ENCODE measurements at places on chromosomes 5 and 9.

GRCh38 chr5:16666883-16667398 is 50.1 kb upstream of the RETREG1 start:
- peak; percentile 84 for DNase-seq

GRCh38 chr5:78574731-78575161 is 73.8 kb downstream of the LHFPL2 start:
- DNase-seq: no peak

- DNase-seq: no peak
Measured at GRCh38 chr9:18317896-18318295, 156.1 kb upstream of the ADAMTSL1 start.

DNA sequence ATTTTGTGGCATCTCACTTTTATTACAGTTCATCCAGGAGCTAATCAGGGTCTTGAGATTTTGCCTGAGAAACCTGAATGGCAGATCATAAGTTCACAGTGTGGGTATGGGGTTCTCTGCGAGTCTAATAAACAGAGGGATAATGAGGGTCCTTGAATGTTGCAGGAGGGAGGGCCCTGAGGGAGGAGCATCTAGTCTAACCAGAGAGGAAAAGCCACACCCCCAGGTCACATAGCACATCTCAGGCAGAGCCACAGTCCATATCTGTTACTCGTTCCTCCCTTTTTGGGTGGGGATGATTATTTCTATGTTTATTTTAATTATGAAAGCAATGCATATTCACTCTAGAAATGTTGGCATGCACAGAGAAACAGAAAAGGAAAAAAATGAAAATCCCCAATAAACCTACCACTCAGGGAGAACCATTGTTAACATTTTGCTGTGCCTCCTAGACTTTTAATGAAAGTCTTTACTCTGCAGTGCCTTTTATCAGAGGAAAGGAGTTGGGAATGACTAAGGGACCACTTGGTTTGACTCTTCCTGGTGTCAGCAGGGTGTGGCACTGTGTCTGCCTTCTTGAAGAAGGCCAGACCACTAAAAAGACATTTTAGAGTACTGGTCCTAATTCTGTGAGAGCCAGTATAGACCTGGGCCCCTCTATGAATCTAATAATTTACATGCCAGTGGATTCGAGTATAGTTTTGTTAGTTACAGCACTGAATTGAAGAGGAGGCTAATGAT is 2.8 kb downstream of the GALNT12 start:
- DNase-seq: no peak

GRCh38 chr5:173383711-173384110 is 55.5 kb upstream of the STC2 start:
- DNase-seq: no peak

GRCh38 chr5:135921388-135921787 is 25.7 kb upstream of the IL9 start:
- no peak for DNase-seq

GRCh38 chr9:15276328-15276938 is 30.6 kb downstream of the TTC39B start:
- no peak for DNase-seq

DNA sequence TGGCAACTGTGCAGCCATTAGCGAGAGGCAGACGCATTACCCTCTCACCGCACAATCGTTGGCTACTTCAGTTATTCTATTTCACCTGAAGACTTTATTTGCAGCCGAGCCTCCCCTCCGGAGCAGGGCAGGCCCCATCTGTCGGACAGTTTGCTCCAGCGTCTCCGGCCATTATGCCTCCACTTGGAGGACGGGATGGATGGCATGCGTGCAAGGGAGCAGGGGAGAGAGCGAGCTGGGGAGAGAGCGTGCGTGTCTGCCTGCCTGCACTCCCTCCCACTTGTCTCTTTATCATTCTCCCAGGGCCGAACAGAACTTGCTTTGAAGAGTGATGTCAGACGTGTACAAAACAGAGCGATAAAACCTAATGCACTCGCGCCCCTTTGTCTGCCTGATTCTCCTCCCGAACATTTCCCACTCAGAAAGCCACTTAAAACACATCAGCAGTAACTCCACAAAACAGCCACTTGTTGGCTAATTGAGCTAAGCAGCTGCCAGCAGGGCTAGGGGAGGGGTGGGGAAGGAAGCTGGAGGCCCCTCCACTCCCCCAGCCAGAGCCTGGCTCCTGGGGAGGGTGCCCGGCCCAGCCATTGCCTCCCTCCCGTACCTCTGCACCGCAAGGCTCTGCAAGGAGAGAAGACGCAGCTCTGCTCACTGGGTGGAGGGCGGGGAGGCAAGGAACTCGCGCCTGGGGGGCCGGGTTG is 43.4 kb upstream of the FUBP3 start:
- peak; percentile 46 for DNase-seq

- DNase-seq: no peak
Measured at GRCh38 chr9:92887880-92888338, 10.1 kb upstream of the ZNF484 start.

- no peak for DNase-seq
Measured at GRCh38 chr5:160486573-160486972, 64.9 kb downstream of the PTTG1 start.

GRCh38 chr5:146662229-146662628 is 146.2 kb upstream of the GPR151 start:
- DNase-seq: no peak

DNA sequence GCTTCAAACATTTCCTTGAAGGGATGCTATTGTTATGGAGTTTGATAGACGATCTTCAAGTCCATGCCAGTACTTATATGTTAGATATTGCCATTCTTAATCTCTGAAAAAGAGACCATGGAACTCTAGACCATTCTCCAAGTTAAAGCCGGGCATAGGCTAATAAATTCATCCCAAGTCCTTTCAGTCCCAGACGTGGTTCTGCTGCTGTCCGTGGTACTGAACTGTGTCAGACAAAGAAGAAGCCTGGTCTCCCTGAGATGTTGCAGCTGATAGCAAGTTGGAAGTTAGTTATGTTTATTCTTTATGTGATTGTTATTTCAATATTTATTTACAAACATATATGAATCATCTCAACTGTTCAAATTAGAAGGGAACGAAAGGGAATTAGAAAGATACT is 158.7 kb downstream of the NMUR2 start:
- no peak for DNase-seq

- no peak for DNase-seq
Measured at GRCh38 chr5:11301171-11301570, 540.1 kb upstream of the DAP start.

DNA sequence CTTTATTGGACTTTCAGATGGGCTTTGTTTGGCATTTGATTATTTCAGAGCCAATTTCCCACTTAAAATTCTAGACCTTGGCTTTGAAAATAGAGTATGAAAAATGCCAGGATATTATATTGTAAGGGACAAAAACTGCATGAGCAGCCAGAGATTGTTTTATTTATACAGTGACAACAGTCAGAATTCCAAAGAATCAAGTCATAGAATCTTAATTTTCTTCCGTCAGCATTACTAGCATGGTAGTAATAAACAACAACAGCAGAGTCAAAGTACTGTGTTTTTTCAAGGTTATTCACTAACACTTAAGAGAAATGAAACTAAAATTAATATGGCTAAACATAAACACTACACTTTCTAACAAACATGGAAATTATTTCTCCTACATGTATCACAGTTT is 52.2 kb downstream of the MLLT3 start:
- no peak for DNase-seq

- DNase-seq: no peak
Measured at GRCh38 chr9:13213998-13214397, 65.5 kb downstream of the MPDZ start.

- DNase-seq: peak; percentile 46
Measured at GRCh38 chr5:141877356-141878185, 639 bp downstream of the PCDH1 start.

- no peak for DNase-seq
Measured at GRCh38 chr9:127853312-127854183, 910 bp downstream of the ENG start.

DNA sequence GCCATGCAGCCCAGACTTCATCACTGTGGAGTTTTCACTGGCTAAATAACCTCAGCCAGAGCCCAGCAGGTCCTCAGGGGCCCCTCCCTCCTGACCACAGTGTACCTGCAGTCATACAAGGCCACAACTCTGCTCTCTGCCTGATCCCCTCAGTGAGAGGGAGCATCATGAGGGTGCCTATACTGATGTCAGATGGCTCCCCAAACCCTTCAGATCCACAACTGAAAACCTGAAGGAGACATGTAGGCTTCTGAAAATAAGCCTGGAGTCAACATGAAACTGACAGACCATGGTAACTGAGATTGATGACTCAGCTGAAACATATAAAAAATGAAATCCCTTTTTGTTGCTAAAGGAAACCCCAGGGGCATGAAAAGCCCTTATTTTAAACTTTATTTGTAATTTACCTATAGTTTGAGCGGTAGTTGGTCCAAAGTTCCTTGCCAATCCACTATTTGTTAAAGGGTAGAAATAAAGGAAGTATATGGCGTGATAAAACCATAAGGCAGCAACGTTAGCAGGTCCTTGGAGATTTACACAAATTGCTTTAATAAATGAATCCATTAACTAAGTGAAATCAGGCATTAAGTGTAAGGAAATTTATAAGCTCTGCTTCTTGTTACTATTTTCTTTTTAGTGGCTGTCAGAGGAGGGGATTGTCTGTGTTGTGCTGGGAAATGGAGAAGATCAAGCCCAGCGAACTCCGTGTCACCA is 68.3 kb downstream of the FGF1 start:
- no peak for DNase-seq

- no peak for DNase-seq
Measured at GRCh38 chr9:101229606-101230005, 155.2 kb downstream of the BAAT start.

DNA sequence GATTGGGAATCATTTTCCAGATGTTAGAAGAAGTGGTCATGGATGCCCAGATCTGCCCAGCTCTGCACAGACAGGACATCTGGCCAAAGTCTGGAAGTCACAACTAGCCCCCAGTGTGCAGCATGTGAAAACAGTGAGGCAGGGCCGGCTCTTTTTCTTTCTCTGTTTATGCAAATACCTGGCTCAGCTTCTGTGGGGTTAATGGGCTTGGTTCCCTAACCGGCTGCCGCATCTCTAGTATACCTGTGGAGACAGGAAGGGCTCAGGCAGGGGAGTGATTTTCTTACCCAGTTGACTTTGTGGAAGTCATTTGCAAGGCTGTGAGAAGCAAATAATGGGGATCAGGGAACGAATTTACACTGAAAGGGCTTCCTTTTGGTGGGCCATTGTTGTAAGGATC is 254.8 kb upstream of the PANK3 start:
- no peak for DNase-seq

DNA sequence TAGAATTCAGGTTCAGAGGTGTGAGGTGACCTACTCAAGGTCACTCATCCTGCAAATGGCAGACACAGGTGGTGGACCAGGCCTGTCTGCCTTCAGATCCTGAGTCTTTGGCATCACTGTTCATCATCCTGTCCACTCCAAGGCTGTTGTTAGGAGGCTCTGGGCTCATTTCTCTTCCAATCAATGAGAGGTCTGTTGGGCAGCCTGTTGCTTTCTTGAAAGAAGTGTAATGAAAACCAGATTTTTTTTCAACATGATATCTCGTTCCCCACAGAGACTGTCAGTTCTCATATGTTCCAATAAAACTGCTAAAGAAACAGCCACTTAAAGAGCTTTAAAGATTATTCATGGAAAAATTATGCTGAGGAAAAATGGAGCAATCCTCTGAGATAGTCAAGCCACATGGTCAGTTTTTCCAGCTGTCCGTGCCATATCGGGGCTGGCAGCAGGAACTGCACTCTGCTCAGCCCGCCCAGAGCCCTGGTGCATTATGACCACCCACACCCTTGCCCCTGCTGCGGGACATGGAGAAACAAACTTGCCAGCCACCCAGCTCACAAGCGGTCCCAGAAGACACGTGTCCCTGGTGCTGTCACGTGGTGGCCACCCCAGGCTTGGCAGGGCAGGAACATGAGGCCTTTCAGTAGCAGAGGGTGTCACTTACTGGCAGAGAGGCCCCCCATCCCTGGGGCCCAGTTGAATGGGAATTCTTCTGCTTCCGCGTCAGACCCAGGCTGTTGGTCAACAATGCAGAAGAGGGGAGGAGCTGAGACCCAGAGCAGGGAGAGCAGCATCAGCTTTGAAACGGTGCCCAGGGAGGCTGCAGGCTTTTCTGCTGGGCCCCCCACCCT is 63.7 kb upstream of the ANGPTL2 start:
- DNase-seq: no peak

GRCh38 chr5:76256116-76256889 is 146.8 kb upstream of the IQGAP2 start:
- peak; percentile 83 for DNase-seq

- no peak for DNase-seq
Measured at GRCh38 chr5:87132696-87133095, 135.0 kb upstream of the RASA1 start.

DNA sequence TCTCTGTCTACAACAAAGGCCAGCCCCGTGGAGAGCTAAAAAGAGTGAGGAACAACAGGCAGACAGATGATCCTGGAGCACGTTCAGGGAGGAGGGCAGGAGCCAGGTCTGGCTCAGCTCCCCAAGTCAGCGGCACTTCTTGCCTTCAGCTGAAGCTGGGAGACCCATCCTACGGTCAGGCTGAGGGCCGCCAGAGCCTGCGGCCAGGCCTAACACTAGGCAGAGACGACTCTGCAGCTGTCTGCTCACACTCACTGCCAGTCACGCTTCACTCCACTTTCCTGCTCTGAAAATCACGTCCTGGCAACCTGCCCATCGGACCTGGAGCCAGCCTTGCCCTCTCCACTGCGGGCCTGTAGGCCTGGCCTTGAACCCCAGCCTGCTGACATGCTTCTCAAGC is 160.9 kb upstream of the LHFPL2 start:
- DNase-seq: peak; percentile 44

GRCh38 chr5:123124859-123125595 is 36.0 kb downstream of the PRDM6 start:
- no peak for DNase-seq

GRCh38 chr5:96546120-96546519 is 113.1 kb upstream of the PCSK1 start:
- no peak for DNase-seq

DNA sequence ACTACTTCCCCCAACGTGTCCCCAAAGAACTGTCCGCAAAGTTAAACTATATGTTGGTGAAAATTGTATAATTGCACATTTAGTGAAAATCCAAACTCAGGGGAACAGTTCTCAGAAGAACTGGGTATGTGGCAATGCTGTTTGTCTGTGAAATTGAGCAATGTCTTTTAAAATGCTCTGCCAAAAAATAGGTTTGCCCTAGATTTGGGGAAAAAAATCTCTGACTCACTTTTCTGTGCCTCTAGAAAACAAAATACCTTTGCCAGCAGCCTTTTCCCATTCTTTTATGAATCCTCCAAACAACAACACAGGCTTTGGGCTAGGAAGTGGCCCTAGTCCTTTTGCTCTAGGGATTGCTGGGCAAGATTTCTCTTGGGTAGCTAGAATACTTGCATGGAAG is 37.4 kb upstream of the ZNF608 start:
- DNase-seq: no peak
